Epithelial cell of esophagus (primary cell): ENCODE measurements at places on chromosomes 4 and X.

- DNase-seq, result peak; percentile 97
Measured at GRCh38 chr4:2936773-2937145, 26.4 kb downstream of the NOP14 start.

- no peak for DNase-seq
Measured at GRCh38 chrX:130262231-130262630, 6.5 kb downstream of the ZNF280C start.

- no peak for DNase-seq
Measured at GRCh38 chrX:12315526-12315925, 177.3 kb downstream of the FRMPD4 start.

GRCh38 chr4:185576962-185577950 lies 41.9 kb upstream of the PDLIM3 start:
- DNase-seq, result no peak
